HL-60 (cell line): ENCODE measurements at places on chromosomes 2 and 18.

- no peak for DNase-seq
Measured at GRCh38 chr18:79738581-79739439, 58.9 kb upstream of the KCNG2 start.

DNA sequence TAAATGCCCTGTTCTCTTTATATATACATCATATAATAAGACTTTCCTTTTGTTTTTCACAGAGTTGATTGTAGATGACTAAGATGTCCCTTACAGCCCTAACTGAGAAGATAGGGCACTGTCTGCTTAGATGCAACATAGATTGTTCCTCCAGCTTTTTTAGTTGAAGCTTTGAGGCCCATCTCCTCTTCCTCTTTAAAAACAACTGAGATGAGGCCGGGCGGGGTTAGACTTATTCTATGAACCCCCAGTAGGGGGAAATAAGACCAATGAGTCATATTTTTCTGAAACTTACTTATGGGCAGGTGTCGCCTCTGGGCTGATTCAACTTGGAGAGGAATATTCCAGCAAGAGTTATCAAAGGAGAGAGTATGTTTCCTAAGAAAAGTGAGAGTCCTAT is 84.6 kb downstream of the FBXO15 start:
- peak; percentile 19 for DNase-seq

GRCh38 chr2:235510318-235510717 is 16.5 kb downstream of the AGAP1 start:
- no peak for DNase-seq

DNA sequence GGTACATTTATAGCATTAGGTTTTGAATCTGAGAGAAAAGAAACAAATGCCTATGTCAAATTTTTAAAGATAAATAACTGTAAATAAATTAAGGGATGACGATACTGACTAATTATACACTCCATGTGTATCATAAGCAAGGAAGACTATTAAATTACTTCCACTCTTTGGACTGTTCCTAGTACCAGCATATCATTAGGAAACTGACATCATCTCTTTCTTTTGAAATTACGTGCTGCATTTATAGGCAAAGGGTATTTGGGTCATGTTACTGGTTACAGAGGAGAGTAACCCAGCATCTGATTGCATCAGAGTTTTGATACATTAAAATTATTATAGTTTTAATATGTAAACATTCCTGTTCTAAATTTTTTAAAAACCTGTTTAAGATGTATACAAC is 309.7 kb downstream of the XIRP2 start:
- DNase-seq = no peak
